ENCODE measurements at places on chromosomes 6 and 20. TPM values are rescaled to one million over a fixed set of nuclear protein-coding genes. Genes with fewer than 3 reads are reported as not detected.

DNA sequence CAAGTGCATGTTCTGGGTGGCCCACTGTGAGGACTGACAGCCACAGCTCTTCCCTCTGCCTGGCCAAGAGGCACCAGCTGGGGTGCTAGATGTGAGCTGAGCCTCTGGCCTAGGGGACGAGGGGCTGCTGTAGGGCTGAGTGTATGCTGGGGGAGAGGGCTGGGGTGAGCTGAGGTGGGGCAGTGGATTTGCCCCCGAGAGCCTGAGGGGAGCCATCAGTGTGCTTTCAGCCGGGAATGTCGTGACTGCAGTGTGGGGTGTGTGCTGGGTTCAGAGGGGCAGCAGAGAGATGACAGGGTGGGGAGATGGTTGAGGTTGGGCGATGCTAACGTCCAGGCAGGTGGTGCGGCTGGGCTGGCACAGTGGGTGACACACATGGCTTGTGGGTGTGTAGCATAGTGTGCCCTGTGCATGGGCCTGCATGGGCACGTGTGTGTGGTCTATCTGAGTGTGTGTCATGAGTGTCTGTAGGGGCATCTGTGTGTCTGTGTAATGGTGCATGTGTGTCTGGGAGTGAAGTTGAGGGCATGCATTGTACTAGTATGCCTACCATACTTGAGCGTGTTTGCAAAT lies 46.0 kb upstream of the BLCAP start:
- DNase-seq: no peak

SLC17A2 gene
- total RNA-seq: not detected

SLC35D3 gene
- total RNA-seq: not detected

SLC52A3 gene
- not detected for total RNA-seq

GRCh38 chr6:45415788-45416518 lies 38.2 kb upstream of the SUPT3H start:
- no peak for DNase-seq

DNA sequence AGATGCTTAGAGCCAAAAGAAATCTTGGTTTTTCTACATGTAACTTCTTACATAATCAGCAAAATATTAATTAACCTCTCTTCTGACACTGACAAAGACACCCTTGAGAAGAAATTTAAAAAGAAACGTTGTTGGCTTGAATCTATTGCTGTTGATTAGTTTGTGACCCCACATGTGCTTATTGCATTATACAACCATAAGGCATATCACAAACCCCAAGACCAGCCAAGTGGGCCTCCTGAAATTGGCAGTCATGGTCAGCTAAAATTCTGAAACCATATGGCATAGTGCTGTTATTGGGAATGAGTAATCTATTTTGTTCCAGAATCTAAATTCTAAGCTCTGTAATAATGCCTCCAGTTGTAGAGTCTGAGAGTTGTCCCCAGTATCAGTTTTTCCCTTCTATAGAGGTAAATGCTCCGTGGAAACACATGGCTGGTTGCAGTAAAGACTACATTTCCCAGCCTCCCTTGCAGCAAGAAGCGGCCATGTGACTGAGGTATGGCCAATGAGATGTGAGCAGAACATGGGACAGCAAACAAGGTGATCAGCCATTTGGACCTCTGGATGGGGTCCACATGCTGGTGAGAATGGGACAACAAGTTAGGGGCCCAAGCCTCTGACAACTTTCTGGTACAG lies 42.3 kb upstream of the PTPN1 start:
- DNase-seq: peak; percentile 28

GRCh38 chr20:53165452-53165851 lies 193.3 kb downstream of the TSHZ2 start:
- DNase-seq: peak; percentile 40

ADISSP gene
- total RNA-seq: 14.0 TPM

GRCh38 chr6:1870251-1870650 lies 260.5 kb downstream of the FOXC1 start:
- no peak for DNase-seq

FOXF2 gene
- not detected for total RNA-seq

- DNase-seq: no peak
These were observed 4.3 kb downstream of the CCDC167 start for GRCh38 chr6:37495244-37495934.

GRCh38 chr20:2252419-2252997 lies 43.3 kb upstream of the TGM3 start:
- no peak for DNase-seq

ELOVL5 gene
- 50.8 TPM for total RNA-seq

DNA sequence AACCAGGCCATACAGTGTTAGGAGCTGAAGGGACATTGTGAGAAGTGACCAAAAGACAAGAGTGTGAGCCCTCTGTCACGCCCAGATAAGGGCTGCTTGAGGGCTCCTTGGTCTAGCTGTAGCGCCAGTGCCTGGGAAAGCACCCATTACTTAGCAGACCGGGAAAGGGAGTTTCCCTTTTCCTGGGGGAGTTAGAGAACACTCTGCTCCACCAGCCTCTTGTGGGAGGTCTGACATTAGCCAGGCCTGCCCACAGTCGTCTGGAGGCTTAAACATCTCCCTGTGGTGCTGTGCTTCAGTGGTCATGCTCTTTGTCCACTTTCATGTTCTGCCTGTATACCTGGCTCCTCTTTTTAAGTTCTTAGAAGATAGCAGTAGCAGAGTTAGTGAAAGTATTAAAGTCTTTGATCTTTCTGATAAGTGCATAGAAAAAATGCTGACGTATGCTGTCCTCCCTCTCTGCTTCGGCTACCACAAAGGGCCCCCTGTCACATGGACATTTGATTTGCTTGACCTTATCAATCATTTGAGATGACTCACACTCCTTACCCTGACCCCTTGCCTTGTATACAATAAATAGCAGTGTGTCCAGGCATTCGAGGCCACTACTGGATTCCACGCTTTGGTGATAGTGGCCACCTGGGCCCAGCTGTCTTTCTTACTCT lies 201.5 kb upstream of the ECI2 start:
- peak; percentile 20 for DNase-seq

- no peak for DNase-seq
These were observed 92.3 kb downstream of the FIG4 start for GRCh38 chr6:109783250-109783986.

DNA sequence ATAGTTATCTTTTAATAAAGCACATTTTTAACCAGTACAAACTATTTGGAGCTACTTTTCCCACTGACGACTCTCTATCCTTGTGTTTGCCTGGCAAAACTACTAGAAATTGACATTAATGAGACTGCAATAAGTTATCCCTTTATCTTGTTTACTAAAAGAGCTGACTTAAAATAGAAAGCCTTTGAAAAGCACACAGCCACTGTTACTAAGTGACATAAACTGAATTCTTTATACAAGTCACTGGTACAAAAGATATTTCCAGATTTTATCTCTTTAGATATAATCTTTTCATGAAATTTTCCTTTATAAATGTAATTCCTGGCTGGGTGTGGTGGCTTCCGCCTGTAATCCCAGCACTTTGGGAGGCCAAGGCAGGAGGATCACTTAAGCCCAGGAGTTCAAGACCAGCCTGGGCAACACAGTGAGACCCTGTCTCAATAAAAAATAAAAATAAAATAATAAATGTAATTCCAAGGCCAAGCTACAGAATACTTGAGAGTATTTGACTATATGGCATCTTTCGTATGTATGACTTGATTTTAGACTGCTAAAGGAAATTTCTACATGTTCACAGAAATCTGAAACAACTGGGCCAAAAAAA lies 9.5 kb downstream of the MBOAT1 start:
- no peak for DNase-seq

SLC16A10 gene
- total RNA-seq: not detected
